ENCODE measurements at places on chromosomes 2 and 18.

DNA sequence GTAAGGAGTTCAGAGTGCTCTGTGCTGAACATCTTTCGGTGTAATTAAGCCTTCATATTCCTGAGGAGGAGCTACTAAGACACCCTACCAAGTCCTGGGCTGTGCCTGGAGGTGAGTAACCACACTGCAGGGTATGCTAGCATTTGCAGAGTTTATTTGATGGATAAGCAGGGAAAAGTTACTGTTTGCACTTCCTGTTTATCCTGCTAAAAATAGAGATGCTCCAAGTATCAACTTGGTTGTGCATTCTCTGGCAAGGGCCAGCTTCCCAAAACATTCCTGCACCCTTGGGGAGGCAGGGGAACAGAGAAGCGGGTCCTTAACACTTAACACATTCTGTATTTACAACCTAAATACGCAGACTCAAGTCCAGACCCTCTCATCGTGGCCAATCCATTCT lies 49.8 kb downstream of the PARD6G start:
- no peak for DNase-seq

DNA sequence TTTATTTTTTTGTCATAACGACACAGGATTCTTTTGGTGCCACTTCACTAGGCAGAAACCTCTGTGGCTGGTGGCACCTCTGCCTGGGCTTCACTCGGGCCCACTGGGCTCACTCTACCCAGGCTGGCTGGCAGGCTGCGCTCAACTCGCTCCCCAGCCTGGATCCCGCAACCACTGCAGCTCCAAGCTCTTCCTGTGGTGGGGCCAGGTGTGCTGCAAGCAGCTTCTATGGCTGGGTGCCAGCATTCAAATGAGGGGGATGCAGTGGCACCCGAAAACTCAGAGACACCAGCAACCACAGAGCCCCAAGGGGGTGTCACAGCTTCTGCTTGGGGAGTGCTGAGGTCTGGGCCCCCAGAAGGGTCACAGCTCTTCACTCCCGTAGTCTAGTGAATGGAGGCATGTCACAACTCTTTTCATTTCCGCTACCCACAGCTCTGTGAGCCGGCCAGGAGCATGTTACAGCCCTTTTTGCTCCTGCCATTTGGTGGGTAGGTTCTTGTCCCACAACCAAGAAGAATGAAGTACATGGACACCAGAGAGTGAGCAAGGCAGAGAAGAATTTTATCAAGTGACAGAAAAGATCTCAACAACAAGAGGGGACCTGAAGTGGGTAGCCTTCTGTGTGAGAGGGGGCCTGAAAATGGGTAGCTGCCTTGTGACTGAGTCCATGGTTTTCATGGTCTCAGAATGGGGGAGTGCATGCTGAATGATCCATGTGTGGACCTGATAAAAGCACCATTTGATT lies 170.1 kb downstream of the UBR3 start:
- no peak for DNase-seq

DNA sequence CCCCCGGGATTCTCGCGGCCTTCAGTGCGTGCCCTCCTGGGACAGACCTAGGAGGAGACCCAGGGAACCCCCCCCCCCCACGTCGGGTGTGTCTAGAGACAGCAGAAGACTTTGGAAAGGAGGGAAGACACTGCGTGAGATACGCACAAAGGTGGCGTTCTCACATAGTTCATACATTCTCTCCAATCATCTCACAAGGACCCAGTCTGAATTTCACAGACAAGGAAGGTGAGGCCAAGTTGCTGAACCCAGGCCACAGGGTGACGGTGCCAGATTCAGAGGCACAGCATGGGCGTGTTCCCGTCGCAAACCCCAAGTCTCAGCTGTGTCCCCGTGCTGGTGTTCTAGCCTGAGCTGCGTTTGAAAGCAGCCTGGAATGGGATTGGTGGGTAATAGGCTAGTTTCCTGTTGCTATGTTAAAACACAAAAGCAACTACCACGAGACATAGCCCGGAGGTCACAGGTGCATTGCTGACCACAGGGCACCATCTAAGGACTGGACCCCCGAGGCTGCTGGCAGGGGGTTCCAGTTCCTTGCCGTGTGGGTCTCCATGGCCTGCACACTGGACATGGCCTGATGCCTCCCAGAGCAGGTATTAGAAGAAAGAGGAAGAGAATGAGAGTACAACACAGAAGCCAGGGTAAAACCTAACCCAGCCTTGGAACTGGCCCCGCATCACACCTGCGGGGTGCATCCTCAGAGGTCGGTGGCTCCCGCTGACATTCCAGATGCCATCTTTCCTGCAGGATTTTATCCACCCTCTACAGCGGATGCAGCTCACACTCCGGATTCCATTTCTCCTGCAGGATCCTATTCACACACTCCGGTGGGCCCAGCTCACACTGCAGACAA lies 1.1 kb upstream of the PXDN start:
- DNase-seq, result no peak

DNA sequence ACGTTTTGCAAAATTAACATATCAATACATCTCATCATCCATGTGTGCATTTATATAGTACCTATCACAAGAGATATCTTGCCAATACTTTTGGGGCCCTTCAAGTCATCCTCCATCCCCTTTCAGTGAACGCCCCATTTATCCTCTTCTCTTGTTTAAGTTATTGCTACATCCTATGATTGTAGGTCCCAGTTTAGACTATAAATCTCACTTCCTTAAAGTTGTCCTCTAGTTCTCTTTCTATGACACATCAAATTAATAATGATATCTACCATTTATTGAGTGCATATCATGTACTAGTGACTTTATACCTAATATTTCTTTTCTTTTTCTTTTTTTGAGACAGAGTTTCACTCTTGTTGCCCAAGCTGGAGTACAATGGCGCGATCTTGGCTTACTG lies 28.8 kb upstream of the FBXO11 start:
- DNase-seq, result no peak

DNA sequence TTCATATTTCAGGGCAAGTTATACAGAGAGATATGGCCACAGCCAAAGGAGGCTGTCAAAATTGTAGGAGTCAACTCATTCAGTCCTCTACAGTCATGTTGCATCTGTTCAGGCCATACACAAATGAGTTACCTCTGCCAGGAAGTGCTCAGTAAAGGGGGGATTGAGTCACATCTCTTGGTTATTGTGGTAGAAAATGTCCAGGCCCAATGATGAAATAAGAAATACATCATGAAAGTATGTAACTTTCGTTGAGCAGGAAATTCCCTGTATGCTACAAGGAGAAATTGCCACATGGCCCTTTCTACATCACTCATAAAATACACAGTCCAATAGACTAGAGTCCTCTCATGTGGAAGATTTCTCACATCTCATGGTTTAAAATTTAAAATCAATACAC lies 103.9 kb upstream of the COL3A1 start:
- no peak for DNase-seq

- no peak for DNase-seq
Observed at GRCh38 chr2:101262142-101262541, 9.5 kb downstream of the CNOT11 start.

GRCh38 chr2:103135679-103136078 lies 373.8 kb downstream of the TMEM182 start:
- DNase-seq, result no peak

- DNase-seq, result no peak
Observed at GRCh38 chr2:10238396-10238795, 64.3 kb upstream of the HPCAL1 start.

- no peak for DNase-seq
Observed at GRCh38 chr18:7482342-7482741, 84.8 kb upstream of the PTPRM start.

DNA sequence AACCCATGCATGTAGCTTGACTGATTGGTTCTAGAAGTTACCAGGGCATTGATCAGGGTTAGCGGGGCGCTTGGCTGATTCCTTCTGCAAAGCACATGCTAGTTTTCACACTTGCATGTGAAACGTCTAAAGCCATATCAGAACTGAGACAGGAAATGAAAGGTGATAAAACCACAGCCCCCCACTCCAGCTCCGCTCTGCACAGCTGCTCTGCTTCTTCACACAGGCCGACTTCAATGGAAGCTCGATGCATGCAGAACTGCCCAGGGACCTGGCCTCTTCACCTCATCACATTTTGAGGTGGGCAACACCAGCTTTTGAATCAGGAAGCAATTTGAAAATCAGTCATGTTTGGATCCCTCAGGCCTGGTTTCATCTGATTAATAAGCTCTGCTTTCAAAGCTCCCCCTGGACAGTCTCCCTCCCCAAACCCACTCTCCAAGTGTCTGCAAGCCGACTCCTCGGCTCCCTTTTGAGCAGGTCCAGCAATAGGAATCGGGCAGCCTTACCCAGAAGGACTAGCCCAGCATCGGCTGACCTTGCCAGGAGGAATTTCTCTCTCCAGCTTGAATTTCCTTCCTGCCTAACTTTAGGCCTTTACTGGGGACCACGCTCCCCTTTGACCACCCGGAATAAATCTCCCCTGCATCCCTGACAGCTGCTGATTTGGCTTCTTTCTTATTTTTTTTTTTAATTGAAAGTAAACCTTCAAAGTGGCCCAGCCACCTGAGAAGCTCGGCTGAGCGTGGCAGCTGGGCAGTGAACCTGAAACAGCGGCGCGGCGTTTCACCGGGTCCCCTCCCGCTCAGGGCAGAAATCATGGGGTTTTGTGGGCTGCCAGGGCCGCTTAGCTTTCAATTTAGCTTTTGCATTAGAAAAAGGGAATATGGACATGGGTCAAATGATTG lies 31.7 kb downstream of the HRH4 start:
- no peak for DNase-seq

DNA sequence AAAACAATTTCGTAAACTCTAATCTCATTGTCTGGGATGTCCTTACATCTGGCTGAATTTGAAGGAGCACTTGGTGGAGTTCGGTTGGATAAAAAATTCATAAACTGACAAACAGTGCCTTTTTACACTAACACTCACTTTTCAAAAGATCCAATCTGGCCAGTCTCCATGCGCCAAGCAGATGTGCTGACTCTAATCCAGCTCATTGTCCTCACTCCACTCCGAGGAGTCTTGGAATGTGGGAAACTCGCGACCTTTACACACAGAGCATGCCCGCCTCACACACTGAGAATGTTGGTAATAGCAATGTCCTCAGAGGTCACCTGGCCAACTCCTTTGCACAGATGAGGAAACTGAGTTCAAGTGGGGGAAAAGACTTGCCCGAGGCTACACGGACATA lies 66.8 kb downstream of the XDH start:
- DNase-seq, result no peak

GRCh38 chr2:151862700-151863099 lies 34.5 kb upstream of the ARL5A start:
- no peak for DNase-seq

GRCh38 chr2:224894356-224894755 lies 147.9 kb downstream of the DOCK10 start:
- no peak for DNase-seq

- peak; percentile 10 for DNase-seq
Observed at GRCh38 chr2:166539340-166540162, 45.5 kb upstream of the SCN7A start.

DNA sequence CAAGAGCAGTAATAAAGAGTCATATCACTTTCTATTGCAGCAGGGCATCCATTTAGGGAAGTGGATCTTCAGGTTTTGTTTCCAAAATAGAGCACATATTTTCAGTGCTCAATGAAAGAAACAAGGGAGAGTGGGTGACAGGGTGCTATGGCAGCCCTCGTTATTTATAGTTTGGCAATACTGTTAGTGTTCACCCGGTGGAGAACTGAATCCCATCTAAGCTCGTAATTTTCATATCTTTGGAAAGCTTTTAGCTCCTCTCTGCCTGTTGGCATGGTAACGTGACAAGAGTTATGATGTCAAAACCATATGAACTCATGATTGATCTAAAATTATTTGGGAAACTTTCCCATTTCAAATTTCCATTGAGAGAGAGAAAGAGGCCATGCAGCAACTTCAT lies 331.9 kb downstream of the LRRTM1 start:
- DNase-seq, result no peak

DNA sequence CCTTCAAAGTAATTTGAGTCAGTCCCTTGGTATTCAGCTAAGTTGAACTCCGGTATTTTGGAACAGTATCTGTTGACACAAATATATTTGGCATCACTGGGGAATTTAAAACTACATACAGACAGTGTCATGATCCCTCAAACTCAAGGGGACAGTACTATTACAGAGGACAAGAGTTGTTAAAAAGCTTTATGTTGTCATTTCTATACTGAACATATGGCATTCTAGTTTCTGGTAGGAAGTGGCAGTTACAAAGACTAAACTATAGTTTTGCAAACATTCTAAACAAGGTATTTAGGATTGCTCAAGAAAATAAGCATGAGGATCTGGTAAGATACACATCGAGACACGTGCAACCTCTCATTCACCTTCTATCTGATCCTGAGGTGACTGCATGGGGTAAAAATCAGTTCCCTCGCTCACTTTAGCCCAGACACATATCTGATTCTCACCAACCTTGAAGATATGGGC lies 16.6 kb upstream of the CCNYL1 start:
- no peak for DNase-seq

DNA sequence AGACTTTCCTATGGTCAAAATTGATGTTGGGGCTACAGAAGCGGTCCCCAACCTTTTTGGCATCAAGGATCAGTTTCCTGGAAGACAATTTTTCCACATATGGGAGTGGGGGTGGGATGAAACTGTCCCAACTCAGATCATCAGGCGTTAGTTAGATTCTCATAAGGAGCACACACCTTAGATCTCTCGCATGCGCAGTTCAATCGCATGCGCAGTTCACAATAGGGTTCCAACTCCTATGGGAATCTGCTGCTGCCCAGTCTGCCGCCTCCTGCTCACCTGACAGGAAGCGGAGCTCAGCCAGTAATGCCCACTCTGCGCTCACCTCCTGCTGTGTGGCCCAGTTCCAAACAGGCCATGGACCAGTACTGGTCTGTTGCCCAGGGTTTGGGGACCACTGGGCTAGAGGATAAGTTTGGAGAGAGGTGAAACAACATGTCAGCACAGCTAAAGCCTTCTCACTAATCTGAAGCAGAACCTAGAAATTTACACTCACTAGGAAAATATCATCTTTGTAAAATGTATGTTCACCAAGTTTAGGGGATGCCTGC lies 410.8 kb upstream of the ZNF804A start:
- DNase-seq, result no peak

DNA sequence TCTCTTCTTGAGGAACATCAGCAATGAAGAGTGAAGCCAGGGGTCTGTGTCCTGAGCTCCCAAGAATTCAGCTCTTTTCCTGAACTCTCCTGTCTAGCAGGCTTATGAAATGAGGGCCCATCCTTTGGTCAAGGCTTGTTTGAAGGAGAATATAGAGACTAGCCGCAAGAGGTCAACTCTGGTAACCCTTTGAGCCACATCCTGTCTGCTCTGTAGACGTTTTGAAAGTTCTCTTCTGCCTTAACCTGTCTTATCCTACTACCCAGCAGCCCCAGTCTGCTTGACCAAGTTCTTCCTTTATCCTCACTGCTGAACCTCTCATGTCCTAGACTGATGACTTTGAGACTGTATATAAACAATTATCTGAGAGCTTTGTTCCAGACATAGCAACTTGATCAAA lies 5.4 kb downstream of the SEMA4F start:
- DNase-seq, result no peak

GRCh38 chr18:45713239-45713638 lies 10.7 kb upstream of the SLC14A1 start:
- no peak for DNase-seq

All from occipital lobe (tissue), 3 donors.